ENCODE measurements at places on chromosomes 7 and 10.

DNA sequence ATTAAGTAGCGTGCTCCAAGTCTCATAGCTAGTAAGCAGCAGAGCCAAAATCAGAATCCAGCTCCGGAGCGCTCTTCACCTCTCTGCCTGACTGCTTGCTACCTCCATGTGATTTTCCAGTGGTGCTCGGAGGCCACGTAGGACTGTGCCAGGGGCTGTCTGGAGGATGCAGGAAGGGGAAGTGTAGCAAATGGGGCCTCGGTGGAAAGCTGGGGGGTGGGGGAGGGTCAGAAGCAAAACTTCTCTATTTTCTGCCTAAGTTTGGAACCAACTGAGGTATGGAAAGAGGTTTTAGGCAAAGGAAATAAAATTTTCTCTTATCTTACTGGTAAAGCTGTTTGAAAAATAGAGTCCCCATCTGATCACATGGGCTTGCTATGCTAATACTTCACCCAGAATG lies 108.7 kb downstream of the TBXAS1 start:
- DNase-seq = no peak

DNA sequence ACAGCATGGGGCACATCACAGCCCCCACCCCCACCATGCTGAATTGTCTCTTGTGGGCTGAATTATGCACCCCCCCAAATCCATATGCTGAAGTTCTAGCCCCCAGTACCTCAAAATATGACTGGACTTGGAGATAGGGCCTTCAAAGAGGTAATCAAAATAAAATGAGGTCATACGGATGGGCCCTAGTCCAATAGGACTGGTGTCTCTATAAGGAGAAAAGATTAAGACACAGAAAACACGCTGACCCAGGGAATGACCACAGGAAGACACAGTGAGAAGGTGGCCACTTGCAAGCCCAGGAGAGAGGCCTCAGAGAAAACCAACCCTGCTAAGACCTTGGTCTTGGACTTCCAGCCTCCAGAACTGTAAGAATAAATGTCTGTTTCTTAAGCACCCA lies 106.4 kb upstream of the ARID5B start:
- DNase-seq = no peak

DNA sequence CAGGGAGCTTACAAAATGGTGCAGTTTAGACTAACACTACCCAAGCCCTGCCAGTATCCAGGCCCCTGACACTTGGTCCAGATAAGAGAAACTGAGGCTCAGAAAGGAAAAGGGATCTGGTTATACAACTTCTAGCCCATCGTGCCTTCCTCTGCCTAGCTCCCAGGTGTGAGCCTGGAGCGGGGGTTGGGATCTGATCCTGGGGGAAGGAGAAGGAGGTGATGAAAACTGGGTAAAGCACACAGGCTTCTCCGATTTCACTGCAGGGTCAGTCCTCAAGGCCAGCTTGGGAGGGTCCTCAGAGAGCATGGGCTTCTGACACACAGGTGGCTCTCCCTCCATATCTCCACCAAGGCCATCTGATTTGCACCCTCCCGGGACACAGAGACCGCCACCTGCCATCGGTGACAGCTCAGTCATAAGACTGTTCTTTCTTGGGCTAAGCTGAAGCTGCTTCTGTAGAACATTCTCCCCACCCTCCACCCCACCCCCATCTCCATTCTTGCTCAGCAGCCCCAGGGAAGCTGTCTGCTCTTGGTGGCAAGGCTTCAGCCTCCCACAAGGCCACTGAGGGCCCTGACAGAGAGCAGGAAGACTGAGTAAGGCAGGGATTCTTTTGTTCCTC lies 16.4 kb downstream of the SRRM3 start:
- no peak for DNase-seq

DNA sequence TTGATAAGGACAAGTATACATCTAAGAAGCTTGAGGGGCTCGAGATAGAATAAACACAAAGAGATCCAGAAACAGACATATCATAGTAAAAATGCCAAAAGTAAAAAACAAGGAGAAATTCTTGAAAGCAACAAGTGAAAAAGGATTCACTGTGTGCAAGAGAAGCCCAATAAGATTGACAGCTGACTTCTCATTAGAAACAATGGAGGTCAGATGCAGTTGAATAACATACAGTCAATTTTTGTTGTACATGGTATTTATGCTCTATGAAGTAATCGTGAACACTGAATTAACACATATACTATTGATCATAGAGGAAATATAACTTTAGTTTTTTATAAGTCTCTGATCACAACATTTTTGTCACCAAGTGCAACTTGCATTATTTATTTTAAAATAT lies 982.8 kb upstream of the SORCS1 start:
- DNase-seq = no peak

- DNase-seq = no peak
Observed at GRCh38 chr7:135898226-135898625, 78.9 kb downstream of the MTPN start.

- DNase-seq = no peak
Observed at GRCh38 chr10:71753091-71753959, 20.0 kb downstream of the VSIR start.

GRCh38 chr7:140562926-140563481 lies 77.6 kb downstream of the DENND2A start:
- no peak for DNase-seq

DNA sequence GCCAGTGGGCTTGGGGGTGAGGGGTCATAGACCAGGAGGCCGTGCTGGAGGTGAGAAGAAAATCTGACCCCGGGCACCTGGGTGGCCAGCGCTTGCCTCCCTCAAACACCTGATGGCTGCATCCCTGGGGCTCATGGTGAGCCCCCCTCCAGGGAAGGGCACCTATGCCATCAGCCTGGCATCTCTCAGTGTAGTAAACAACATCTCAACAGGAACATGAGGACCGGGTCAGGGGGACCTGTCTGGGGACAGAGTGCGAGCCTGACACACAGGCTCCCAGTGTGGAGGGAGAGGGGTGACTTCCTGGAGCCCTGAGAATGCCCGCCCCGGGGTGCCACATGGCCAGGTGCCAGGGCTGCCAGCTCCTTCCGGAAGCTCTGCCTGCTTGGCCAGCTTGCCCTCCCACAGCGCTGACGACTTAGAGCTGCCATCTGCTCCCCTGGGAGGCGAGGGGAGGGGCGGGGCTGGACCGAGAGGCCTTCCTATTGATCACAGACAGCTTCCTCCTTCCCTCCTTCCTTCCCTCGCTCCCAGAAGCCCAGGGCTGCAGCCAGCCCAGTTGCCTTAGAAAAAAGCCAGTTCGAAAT lies 12.3 kb downstream of the STX1A start:
- DNase-seq = no peak

GRCh38 chr10:50627443-50627842 lies 3.7 kb upstream of the SGMS1 start:
- DNase-seq = no peak

- no peak for DNase-seq
Observed at GRCh38 chr7:95980167-95980566, 207.8 kb downstream of the DYNC1I1 start.

- DNase-seq = no peak
Observed at GRCh38 chr7:18659746-18660145, 164.2 kb downstream of the HDAC9 start.

DNA sequence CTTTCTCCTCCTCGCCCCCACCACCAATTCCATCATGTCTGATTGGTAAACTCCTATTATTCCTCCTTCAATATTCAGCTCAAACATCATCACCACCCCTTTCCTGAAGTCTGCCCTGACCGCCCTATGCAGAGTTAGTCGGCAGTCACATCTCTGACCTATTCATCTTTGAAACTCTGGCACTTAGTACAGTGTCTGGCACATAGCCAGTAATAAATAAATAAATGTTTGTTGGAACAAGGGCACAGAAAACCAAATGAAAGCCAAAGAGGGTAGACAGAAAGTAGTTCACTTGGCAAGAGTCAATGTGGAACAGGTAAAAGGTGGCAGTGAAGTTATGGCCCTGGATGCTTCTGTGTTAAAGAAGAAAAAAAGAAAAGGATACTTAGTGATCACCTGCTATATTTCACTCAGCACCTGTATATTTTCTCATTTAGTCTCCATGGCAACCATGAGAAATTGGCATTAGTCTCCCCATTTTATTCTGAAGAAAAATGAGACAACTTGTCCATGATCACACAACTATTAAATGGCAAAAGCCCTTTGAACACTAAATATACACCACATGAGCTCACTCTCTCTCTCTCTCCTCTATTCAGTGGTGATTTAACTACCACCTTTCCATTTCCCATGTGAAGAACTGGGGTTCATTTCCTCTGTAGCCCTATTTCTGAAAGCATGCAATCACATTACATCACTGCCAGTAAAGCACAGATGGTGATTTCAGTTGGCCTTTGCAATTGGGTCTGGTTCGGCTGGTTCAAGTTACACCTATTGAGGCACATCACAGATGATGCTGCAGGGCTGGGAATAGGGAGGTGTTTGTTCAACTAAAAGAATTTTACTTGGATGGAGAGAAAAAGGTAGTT lies 25.3 kb downstream of the CHCHD3 start:
- DNase-seq = no peak

DNA sequence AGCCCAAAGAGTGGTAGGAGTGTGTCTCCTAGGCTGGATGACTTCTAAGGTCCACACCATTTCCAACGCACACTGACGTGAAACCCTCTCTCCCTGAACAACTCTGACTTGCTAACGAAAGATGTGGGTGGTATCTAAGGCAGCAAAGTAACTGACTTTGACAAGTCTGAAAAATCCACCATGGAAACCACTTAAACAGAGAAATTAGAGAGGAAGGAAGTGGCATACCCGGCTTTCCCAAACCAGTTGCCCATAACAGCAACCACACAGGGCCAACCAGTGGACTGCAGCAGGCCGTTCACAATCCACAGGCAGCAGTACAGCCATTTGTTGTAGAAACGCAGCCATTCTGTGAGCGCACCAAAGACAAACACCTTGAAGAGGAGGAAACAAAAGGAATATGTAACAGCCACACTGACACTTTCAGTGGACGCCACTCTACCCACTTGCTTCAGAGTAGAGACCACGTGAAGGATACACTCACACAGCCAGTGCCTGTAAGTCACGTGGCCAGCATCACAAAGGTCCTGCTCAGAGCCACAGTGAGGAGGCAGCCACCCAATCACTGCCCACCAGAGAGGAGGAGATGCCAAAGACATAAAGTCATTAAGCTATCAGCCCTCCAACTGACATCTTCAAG lies 39.8 kb downstream of the SLC37A3 start:
- DNase-seq = no peak

- DNase-seq = no peak
Observed at GRCh38 chr10:58723966-58724365, 211.3 kb downstream of the BICC1 start.

GRCh38 chr7:10104292-10104691 lies 869.4 kb upstream of the PHF14 start:
- no peak for DNase-seq

- DNase-seq = no peak
Observed at GRCh38 chr7:16732828-16733227, 20.7 kb upstream of the TSPAN13 start.

DNA sequence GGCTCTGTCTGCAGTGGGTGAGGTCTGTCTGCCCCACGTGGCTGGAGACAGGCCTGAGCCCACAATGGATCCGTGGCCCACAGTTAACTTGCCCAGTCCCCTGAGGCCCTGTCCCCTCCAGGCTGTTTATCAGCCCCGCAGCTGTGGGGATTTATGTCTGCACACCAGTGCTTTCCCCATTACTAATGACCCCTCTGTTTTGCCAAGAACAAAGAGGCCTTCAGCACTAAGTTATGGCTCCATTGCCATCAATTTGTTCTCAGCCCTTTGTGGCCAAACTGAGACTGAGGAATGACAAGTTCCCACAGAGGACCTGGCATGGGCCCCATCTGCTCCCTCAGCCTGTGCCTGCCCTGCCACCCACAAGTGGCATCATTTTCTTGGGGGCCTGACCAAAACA lies 138.2 kb downstream of the C10orf105 start:
- no peak for DNase-seq

All from hindlimb muscle (tissue), 1 donor.